Aortic smooth muscle cell (primary cell): ENCODE measurements at places on chromosomes 3 and 15. TPM values are rescaled to one million over a fixed set of nuclear protein-coding genes. Genes with fewer than 3 reads are reported as not detected.

Gene ALS2CL
- 1.7 and 3.2 TPM in 2 replicates for total RNA-seq

Gene MESD
- total RNA-seq = 18.5 and 18.9 TPM in 2 replicates

Gene CEMIP
- total RNA-seq = 600 and 802 TPM in 2 replicates

Gene SLCO2A1
- not detected in 2 replicates for total RNA-seq

Gene PARP15
- 0.26 and 0.31 TPM in 2 replicates for total RNA-seq

Gene GOLGA6D
- not detected in 2 replicates for total RNA-seq

Gene IL5RA
- not detected in 2 replicates for total RNA-seq

Gene COLQ
- total RNA-seq = 0.66 and 1.6 TPM in 2 replicates

Gene GPR62
- total RNA-seq = under 0.01 TPM in 1 of 2 replicates, not detected in the other

Gene MESP1
- 0.37 and 0.53 TPM in 2 replicates for total RNA-seq

Gene USP13
- 7.0 and 7.3 TPM in 2 replicates for total RNA-seq

Gene AGTR1
- 0.37 and 0.40 TPM in 2 replicates for total RNA-seq

Gene CCDC39
- under 0.01 and 0.12 TPM in 2 replicates for total RNA-seq

Gene KCNH8
- not detected in 2 replicates for total RNA-seq

Gene GOLGA8K
- total RNA-seq = 0.31 and 0.40 TPM in 2 replicates

Gene SEMA3F
- total RNA-seq = 8.7 and 19.8 TPM in 2 replicates

Gene ADPRH
- 3.6 and 4.0 TPM in 2 replicates for total RNA-seq

Gene TRIM42
- not detected in 2 replicates for total RNA-seq

Gene ADAMTS9
- 8.3 and 12.3 TPM in 2 replicates for total RNA-seq

Gene CISH
- total RNA-seq = 0.53 and 0.68 TPM in 2 replicates

Gene EFCAB12
- not detected in 2 replicates for total RNA-seq

Gene CCDC33
- 0.06 TPM in 1 of 2 replicates, not detected in the other for total RNA-seq

Gene FSD2
- total RNA-seq = not detected in 2 replicates
